Cortex of kidney (tissue), 1 donor: ENCODE measurements at places on chromosomes 3 and 15.

GRCh38 chr15:100572362-100572983, 29.5 kb downstream of the LINS1 start:
- no peak for DNase-seq

- DNase-seq = no peak
These were observed 36.9 kb downstream of the DNAJB8 start for GRCh38 chr3:128429751-128430150.

- DNase-seq = no peak
These were observed 472.5 kb upstream of the SGO1 start for GRCh38 chr3:20658491-20658890.

- no peak for DNase-seq
These were observed 40.3 kb downstream of the UMPS start for GRCh38 chr3:124770336-124771082.

- no peak for DNase-seq
These were observed 1305.8 kb downstream of the ROBO1 start for GRCh38 chr3:78462021-78462420.
